Sigmoid colon (tissue), 7 donors: ENCODE measurements at places on chromosomes 3 and 15.

DNA sequence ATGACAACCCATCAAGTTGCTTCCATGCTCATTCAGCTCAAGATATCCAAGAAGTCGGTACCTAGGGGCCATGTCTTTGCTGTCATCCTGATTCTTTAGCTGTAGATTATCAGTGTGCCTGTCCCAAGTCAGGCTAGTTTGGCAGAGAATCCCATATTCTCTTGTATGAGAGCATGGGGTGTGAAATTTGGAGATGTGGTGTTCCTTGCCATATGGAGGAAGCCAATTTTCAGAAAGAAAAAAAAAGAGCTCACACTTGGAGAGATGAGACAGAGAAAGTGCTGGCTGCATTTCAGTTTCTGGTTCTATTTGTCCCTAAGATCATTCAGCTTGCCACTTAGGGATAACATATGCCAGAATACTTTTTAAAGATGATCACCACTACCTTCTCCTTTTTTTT is 52.3 kb upstream of the SLC4A7 start:
- H3K4me1 ChIP-seq: no peaks in the 10 kb centered on the region
- H3K27me3 ChIP-seq: no peaks in the 10 kb centered on the region
- no peak overlapping the region for H3K4me3 ChIP-seq
- DNase-seq: no peak
- H3K36me3 ChIP-seq: no peaks in the 10 kb centered on the region
- H3K27ac ChIP-seq: peak overlapping the region; percentile 2

DNA sequence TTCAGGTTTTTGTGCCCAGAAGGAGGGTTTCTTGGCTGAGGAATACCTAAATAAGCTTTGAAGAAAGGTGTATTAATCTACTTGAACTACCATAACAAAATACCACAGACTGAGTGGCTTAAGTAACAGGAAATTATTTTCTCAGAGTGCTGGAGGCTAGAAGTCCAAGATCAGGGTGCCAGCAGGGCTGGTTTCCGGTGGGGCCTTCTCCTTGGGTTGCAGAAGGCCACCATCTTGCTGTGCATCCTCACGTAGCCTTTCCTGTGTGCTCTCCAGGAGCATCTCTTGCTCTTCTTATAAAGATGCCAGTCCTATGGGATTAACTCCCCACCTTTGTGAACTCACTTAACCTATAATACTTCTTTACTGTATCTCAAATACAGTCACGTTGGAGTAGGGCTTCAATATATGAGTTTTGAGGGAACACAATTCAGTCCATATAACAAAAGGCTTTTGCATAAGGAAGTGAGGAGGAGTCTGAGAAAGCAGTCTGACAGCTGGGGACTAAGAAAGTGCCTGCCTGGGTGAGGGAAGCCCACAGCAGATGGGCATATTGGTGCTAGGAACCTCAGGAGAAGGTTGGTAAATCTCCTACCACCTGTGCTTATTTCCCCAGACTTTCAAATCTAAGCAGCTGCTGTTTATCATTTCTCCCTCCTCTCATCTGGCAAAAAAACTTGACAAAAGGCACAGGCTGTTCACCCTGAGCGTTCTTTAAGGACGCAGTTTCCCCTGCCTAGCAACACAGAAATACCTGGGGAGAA is 89.6 kb upstream of the CBLB start:
- no peak overlapping the region for H3K4me3 ChIP-seq
- H3K4me1 ChIP-seq: no peaks in the 10 kb centered on the region
- no peaks in the 10 kb centered on the region for H3K27me3 ChIP-seq
- H3K36me3 ChIP-seq: no peaks in the 10 kb centered on the region
- DNase-seq: no peak

GRCh38 chr15:64582202-64582601 is 121.8 kb downstream of the ZNF609 start:
- peaks cover 24% of the 10 kb centered on the region for H3K4me1 ChIP-seq
- H3K36me3 ChIP-seq: no peaks in the 10 kb centered on the region
- no peak for DNase-seq
- no peaks in the 10 kb centered on the region for H3K27me3 ChIP-seq
- H3K4me3 ChIP-seq: no peak overlapping the region

DNA sequence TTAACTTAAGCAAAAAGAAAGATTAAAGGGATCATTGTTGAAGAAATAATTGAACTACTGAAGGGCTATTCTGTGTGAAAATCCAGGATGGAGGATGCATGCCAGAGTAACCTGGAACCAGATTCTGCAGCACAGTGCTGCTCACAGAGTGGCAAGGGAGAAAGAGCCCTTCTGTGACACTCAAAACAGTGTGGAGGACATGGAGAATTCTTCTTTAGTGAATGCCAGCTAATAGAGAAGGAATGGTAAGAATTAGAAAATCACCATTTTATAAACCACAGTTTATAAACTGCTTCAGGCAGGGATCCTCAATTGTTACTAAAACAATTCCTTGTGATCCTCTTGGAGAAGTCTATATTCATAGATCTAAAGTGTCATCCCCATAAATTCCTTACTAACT is 70.4 kb upstream of the ARHGEF26 start:
- no peaks in the 10 kb centered on the region for H3K36me3 ChIP-seq
- no peak for DNase-seq
- H3K27me3 ChIP-seq: no peaks in the 10 kb centered on the region
- H3K4me3 ChIP-seq: no peak overlapping the region
- H3K27ac ChIP-seq: no peak overlapping the region

DNA sequence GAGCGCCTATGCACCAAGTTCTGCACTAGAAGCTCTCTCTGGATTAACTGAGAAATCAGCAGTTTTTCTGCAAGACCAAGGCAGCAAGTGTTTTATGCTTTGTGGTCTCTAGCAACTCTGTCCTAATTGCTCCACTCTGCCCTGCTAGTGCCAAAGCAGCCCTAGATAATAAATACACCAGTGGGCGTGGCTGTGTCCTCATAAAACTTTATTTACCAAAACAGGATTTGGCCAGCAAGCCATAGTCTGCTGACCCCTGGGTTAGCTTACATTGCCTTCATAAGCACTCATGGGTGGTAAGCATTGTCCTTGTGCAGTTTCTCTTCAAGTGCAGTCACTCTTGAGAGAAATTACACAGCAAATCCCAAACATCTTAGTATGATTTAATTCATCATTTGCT is 30.7 kb upstream of the SLC24A5 start:
- no peaks in the 10 kb centered on the region for H3K36me3 ChIP-seq
- H3K27ac ChIP-seq: no peak overlapping the region
- no peak for DNase-seq
- H3K27me3 ChIP-seq: no peaks in the 10 kb centered on the region
- H3K4me3 ChIP-seq: no peak overlapping the region

DNA sequence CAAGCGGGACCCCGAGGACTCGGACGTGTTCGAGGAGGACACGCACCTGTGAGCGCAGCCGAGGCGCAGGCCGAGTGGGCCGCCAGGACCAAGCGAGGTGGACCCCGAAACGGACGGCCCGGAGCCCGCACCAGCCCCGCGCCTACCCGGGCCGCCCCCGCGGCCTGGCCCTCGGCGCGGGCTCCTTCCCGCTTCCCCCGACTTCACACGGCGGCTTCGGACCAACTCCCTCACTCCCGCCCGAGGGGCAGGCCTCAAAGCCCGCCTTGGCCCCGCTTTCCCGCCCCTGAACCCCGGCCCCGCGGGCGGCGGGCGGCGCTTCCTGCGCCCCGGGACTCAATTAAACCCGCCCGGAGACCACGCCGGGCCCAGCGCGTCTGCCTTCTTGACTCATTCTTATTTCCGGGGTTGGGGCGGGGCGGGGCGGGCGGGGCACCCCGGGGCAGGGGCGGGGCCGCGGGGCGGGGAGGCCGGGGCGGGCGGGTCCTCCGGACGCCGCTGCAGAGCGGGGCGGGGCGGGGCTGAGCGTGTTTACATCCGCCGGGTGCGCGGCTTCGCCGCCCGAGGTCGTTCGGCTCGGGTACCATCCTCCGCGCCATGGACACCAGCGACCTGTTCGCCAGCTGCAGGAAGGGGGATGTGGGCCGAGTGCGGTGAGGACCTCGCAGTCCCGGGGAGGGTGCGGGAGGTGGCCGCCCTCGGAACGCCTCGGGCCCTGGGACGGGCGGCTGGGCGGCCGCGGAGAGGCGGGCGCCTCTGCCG is at the start of gene ABTB1:
Gene ABTB1, plus strand, starts transcription at position 524 of the 762 bp plus-strand sequence. Its CDS starts 74 bp downstream, at position 598.
- DNase-seq: peak; percentile 92
- no peaks in the 10 kb centered on the region for H3K27me3 ChIP-seq
- H3K36me3 ChIP-seq: peaks cover 14% of the 10 kb centered on the region
- H3K27ac ChIP-seq: peak within 1 kb of the TSS; percentile 91
- no peaks in the 10 kb centered on the region for H3K4me1 ChIP-seq

DNA sequence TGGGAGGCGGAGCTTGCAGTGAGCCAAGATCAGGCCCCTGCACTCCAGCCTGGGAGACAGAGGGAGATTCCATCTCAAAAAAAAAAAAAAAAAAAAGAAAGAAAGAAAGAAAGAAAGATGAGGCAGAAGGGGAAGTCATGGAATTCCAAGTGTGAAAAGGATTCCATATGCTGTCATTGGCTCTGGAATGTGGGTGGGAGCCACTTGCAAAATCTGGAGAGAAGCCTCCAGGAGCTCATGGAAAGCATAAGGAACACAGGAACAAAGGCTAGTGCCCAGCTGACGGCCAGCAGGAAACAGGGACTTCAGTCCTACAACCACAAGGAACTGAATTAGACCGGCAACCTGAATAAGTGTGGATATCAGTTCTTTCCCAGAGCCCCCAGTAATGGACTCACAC is 12.5 kb upstream of the TRAK1 start:
- H3K27me3 ChIP-seq: no peaks in the 10 kb centered on the region
- H3K4me3 ChIP-seq: no peak overlapping the region
- DNase-seq: no peak
- peak overlapping the region; percentile 86 for H3K27ac ChIP-seq

DNA sequence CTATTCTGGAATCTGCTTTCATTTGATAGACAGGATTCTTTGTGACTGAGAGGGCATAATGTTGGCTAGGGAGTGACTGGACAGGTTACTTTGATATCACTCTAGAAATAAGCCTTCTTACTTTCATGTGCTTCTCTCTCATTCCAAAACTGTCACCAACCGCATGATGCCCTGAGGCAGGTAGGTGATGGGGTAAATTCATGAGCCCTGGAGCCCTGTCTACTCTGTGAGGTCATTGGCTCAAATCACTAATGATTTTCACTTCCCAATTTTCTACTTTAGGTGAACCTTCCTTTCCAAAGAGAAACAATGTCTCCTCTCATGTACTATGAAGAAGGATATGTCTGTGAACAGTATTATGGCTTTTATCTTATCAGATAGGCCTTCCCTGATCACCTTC is 596.7 kb downstream of the TUSC7 start:
- no peak for DNase-seq
- H3K36me3 ChIP-seq: no peaks in the 10 kb centered on the region
- H3K4me3 ChIP-seq: no peak overlapping the region
- no peaks in the 10 kb centered on the region for H3K27me3 ChIP-seq
- no peak overlapping the region for H3K27ac ChIP-seq
- no peaks in the 10 kb centered on the region for H3K4me1 ChIP-seq

- H3K4me1 ChIP-seq: no peaks in the 10 kb centered on the region
- peaks cover 21% of the 10 kb centered on the region for H3K27me3 ChIP-seq
- no peak for DNase-seq
- no peak overlapping the region for H3K27ac ChIP-seq
- H3K4me3 ChIP-seq: no peak overlapping the region
- H3K36me3 ChIP-seq: no peaks in the 10 kb centered on the region
Observed at GRCh38 chr3:127221446-127222035, 28.6 kb downstream of the PRR23E start.

DNA sequence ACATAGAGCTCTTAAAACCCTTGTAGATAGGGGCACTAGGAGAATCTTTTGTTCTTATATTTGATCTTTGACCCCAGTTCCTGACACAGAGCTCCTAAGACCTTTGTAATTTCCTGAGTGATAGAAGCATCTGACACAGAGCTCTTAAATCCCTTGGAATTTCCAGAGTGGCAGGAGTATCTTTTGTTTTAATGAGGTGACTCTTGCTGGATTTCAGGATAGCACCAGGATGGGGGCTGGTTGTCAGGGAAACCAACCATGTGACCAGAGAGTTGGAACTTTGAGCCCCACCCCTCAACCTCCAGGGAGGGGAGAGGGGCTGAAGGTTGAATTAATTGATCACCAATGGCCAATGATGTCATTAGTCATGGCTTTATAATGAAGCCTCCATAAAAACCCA is 47.6 kb upstream of the ST8SIA2 start:
- H3K4me3 ChIP-seq: no peak overlapping the region
- no peak for DNase-seq
- H3K36me3 ChIP-seq: no peaks in the 10 kb centered on the region
- peaks cover 3% of the 10 kb centered on the region for H3K27me3 ChIP-seq
- H3K4me1 ChIP-seq: no peaks in the 10 kb centered on the region
